ENCODE measurements at places on chromosomes 16 and 17.

- H3K27ac ChIP-seq = no peak overlapping the region
- no peak overlapping the region for H3K4me3 ChIP-seq
- no peaks in the 10 kb centered on the region for H3K4me1 ChIP-seq
- no peaks in the 10 kb centered on the region for H3K36me3 ChIP-seq
Measured at GRCh38 chr16:23651943-23652468, 10.7 kb downstream of the DCTN5 start.

DNA sequence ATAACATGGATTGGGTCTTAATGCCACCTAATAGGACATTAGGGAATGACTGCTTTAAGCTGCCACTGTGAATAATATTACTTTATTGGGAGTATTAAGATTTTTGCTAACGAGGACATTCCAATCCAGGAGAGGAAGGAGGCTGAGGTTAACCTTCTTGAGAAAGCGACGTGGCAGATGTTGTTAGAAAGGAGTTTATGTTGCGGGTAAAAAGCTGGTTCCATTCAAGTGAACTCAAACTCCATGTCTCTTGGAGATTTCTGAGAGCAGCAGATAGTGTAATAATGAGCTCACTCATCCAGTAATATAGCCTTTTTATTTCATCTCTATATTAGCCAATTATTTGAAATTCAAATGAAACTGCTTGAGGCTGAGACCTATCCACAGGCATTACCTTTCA, 75.5 kb downstream of the KNOP1 start:
- no peaks in the 10 kb centered on the region for H3K4me1 ChIP-seq
- no peaks in the 10 kb centered on the region for H3K36me3 ChIP-seq
- H3K4me3 ChIP-seq = no peak overlapping the region

DNA sequence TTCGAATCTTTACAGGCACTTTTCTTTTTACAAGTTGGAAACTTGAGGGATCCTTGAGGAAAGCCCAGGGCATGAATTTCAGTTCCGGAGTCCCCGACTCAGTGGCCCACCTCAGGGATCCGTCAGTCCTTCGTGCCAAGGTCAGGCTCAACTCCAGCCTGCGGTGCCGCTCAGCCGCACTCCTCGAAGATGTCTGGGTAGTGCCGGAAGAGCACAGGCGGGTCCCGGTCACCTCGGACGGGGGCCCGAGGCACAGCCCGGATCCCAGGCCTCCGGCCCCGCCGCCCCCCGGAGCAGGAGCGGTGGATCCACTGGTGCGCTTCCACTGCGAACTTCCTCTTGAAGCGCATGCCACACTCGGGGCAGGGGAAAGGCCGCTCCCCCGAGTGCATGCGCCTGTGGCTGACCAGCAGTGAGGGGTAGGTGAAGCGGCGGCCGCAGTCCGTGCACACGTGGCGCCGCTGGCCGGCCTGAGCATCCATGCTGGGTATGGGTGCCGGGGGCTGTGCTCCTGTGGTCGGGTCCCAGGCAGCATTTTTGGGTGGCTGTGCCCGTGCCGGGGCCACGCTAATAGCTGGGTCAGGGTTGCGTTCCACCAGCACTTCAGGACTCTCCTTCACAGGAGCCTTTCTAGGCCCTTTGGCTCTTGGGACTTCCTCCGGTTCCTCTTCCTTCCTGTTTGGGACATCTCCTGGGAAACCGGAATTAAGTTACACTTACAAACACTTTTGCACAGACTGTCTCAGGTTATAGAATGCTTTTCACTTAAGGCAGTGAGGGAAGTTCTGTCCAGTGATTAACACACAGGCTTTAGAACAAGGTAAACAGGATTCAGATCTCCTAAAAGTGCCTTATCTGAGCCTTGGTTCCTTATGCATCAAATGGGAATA, 1.5 kb downstream of the ZNF688 start:
- H3K4me3 ChIP-seq = no peak overlapping the region
- DNase-seq = no peak
- no peaks in the 10 kb centered on the region for H3K36me3 ChIP-seq
- no peaks in the 10 kb centered on the region for H3K27me3 ChIP-seq

GRCh38 chr16:30987581-30988190, 2.7 kb downstream of the HSD3B7 start:
- H3K27ac ChIP-seq = no peak overlapping the region
- H3K36me3 ChIP-seq = no peaks in the 10 kb centered on the region
- no peak overlapping the region for H3K4me3 ChIP-seq
- H3K27me3 ChIP-seq = no peaks in the 10 kb centered on the region
- no peaks in the 10 kb centered on the region for H3K4me1 ChIP-seq

DNA sequence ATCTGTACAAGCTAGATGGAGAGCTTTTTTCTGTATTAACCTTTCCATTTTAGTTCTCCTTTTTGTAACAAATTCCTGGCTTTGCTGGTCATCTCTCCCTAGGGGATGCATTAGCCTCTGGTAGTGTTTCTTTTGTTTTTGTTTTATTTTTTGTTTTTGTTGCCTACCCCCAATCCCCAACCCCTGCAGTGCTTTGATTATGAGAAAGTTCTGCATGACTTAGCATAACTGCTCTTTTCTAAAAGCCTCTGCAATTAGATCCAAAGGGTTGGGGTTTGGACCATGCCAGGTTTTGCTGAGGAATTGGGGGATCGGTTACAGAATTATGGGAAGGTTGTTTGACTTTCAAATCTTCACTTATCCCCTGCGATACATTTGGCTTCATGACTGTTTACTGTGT, 98.2 kb downstream of the ADAMTS18 start:
- H3K36me3 ChIP-seq = no peaks in the 10 kb centered on the region
- no peak overlapping the region for H3K4me3 ChIP-seq
- H3K4me1 ChIP-seq = no peaks in the 10 kb centered on the region

GRCh38 chr16:1146409-1146808, 6.5 kb upstream of the CACNA1H start:
- DNase-seq = no peak
- no peak overlapping the region for H3K27ac ChIP-seq
- no peaks in the 10 kb centered on the region for H3K4me1 ChIP-seq
- no peaks in the 10 kb centered on the region for H3K36me3 ChIP-seq
- H3K4me3 ChIP-seq = no peak overlapping the region

DNA sequence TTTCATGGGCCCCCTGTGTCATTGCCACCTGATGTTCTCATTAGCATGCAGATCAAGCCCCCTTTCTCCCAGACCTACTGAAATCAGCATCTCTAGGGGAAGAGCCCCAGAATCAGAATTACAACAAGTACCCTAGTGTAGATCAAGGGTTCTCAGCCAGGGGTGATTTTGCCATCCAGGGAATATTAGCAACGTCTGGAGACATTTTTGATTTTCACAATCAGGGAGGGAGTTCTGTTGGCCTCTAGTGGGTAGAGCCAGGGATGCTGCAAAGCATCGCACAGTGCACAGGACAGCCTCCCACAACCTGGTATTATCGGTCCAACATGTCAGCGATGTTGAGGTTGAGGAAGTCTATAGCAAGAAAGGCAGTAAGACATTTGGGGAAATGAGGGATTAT, 7.3 kb downstream of the AMZ2 start:
- H3K4me3 ChIP-seq = no peak overlapping the region
- no peaks in the 10 kb centered on the region for H3K27me3 ChIP-seq
- H3K4me1 ChIP-seq = peaks cover 10% of the 10 kb centered on the region

- DNase-seq = no peak
- H3K4me3 ChIP-seq = no peak overlapping the region
- H3K36me3 ChIP-seq = no peaks in the 10 kb centered on the region
- no peaks in the 10 kb centered on the region for H3K4me1 ChIP-seq
Measured at GRCh38 chr17:77410470-77410869, 269.7 kb downstream of the SEC14L1 start.

DNA sequence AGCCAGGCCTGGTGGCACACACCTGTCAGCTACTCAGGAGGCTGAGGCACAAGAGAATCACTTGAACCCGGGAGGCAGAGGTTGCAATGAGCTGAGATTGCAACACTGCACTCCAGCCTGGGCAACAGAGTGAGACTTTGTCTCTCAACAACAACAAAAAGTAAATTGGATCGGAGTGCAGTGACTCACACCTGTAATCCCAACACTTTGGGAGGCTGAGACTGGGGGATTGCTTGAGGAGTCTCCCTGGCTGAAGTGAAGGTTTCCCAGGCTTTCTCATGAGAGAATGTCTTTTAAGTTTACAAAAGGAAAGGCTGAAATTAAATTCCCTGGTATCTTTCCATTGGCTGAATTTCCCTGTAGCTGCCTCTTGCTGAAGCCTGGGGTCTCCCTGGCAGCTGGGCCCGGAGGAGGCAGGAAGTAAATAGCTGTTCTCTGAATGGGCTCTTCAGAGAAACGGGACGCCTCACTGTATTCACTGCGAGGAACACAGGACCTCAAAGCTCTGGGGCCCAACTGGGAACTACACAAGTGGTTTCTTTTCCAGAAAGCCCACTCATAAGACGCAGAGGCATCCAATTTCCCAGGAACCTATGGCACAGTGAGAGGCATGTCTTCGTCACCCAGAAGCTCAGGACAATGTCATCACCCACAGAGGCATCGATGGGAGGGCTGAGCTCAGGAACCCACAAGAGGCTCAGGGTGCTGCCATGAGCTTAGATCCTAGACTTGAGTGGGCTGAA, 77.4 kb upstream of the SMURF2 start:
- no peaks in the 10 kb centered on the region for H3K27me3 ChIP-seq
- no peaks in the 10 kb centered on the region for H3K36me3 ChIP-seq
- H3K4me3 ChIP-seq = no peak overlapping the region
- DNase-seq = no peak

- H3K36me3 ChIP-seq = no peaks in the 10 kb centered on the region
- H3K27me3 ChIP-seq = no peaks in the 10 kb centered on the region
- DNase-seq = no peak
- no peak overlapping the region for H3K27ac ChIP-seq
- H3K4me1 ChIP-seq = no peaks in the 10 kb centered on the region
- no peak overlapping the region for H3K4me3 ChIP-seq
Measured at GRCh38 chr16:54444851-54445458, 158.4 kb upstream of the IRX3 start.

DNA sequence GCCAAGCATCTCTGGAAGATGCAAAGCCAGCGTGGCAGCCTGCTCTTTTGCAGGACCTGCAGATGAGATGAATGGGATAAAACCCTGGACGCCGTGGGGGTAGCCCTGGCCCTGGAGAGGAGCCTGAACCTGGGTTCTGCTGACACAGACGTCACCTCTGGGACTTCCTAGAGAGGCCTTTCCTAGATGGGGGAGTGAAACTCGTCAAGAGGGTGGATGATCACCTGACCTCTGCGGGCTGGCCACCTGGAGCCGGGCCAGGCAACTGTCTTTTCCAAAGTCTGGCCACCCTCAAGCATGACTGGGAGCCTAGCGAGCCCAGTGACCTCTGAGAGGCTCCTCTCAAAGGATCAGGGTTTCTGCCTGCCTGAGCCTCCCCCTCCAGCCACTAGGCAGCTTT, 529.0 kb downstream of the KCNJ18 start:
- H3K4me1 ChIP-seq = no peaks in the 10 kb centered on the region
- H3K36me3 ChIP-seq = no peaks in the 10 kb centered on the region
- no peak for DNase-seq
- H3K27me3 ChIP-seq = no peaks in the 10 kb centered on the region
- H3K4me3 ChIP-seq = no peak overlapping the region

GRCh38 chr17:81831563-81831956, 1.5 kb downstream of the MCRIP1 start:
- peak overlapping the region; percentile 74 for H3K4me3 ChIP-seq
- H3K4me1 ChIP-seq = peaks cover 23% of the 10 kb centered on the region
- H3K27me3 ChIP-seq = no peaks in the 10 kb centered on the region
- H3K36me3 ChIP-seq = no peaks in the 10 kb centered on the region
- no peak overlapping the region for H3K27ac ChIP-seq
- DNase-seq = no peak

- peaks cover 15% of the 10 kb centered on the region for H3K27me3 ChIP-seq
- H3K4me1 ChIP-seq = no peaks in the 10 kb centered on the region
- no peaks in the 10 kb centered on the region for H3K36me3 ChIP-seq
Measured at GRCh38 chr17:1904273-1905182, 74.7 kb downstream of the RPA1 start.

GRCh38 chr16:5205361-5206040, 107.9 kb upstream of the EEF2KMT start:
- H3K4me3 ChIP-seq = no peak overlapping the region
- no peak for DNase-seq
- H3K27me3 ChIP-seq = no peaks in the 10 kb centered on the region
- no peak overlapping the region for H3K27ac ChIP-seq

DNA sequence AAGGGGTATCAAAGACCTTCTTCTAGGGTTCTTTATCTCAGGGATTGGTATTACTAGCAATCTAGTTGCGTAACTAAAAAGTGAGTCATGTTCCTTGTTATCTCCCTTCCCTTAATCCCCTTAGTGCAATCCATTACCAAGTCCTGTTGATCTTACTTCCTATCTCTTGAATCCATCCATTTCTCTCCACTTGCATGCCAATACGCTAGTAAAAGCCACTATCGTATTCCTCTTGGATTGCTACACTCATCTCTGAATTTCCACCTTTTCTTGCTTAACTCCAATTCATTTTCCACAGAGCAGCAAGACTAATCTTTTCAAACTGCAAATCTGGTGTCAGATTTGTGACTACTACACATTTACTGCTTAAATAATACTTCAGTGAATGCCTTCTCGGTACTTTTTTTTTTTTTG, 1.8 kb upstream of the ADAT1 start:
- no peak for DNase-seq
- H3K4me3 ChIP-seq = no peak overlapping the region
- H3K27ac ChIP-seq = no peak overlapping the region
- peaks cover 3% of the 10 kb centered on the region for H3K4me1 ChIP-seq
- no peaks in the 10 kb centered on the region for H3K36me3 ChIP-seq

- no peak overlapping the region for H3K27ac ChIP-seq
- H3K36me3 ChIP-seq = peaks cover 3% of the 10 kb centered on the region
- H3K4me1 ChIP-seq = no peaks in the 10 kb centered on the region
- H3K27me3 ChIP-seq = no peaks in the 10 kb centered on the region
- DNase-seq = no peak
Measured at GRCh38 chr17:39569126-39569525, 38.6 kb downstream of the NEUROD2 start.

GRCh38 chr17:82297280-82297713, 20.1 kb downstream of the CD7 start:
- no peaks in the 10 kb centered on the region for H3K27me3 ChIP-seq
- peak overlapping the region; percentile 53 for H3K4me3 ChIP-seq
- DNase-seq = peak; percentile 98
- H3K27ac ChIP-seq = peak overlapping the region; percentile 99
- no peaks in the 10 kb centered on the region for H3K36me3 ChIP-seq
- peaks cover 36% of the 10 kb centered on the region for H3K4me1 ChIP-seq

DNA sequence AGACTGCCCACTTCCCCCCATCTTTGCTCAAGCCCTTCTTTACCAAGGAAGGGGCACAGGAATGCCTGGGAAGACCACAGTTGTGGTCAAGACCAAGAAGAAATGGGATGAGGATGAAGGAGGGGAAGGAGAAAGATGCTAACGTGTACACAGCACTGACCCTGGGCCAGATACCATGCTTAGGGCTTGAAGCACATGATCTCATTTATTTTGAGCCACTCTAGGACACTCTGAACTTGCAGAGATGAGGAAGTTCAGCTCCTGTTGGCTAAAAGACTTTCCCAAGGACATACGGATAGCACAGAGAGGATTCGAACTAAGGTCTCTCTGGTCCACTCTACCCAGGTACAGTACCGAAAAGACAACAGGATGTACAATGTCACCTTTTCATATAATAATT, 42.6 kb downstream of the PIK3R5 start:
- no peaks in the 10 kb centered on the region for H3K4me1 ChIP-seq
- no peak overlapping the region for H3K4me3 ChIP-seq
- no peak for DNase-seq
- H3K27me3 ChIP-seq = no peaks in the 10 kb centered on the region

- no peaks in the 10 kb centered on the region for H3K4me1 ChIP-seq
- peak; percentile 80 for DNase-seq
- no peaks in the 10 kb centered on the region for H3K36me3 ChIP-seq
Measured at GRCh38 chr17:1643293-1643998, 2.1 kb downstream of the SCARF1 start.

Measured in Peyer's patch (tissue), 4 donors.